ENCODE measurements at places on chromosomes 12 and 14. TPM values are rescaled to one million over a fixed set of nuclear protein-coding genes. Genes with fewer than 3 reads are reported as not detected.

The CAPZA3 gene
- not detected for total RNA-seq

The HOXC4 gene
- total RNA-seq = 2.8 TPM

The LRTM2 gene
- total RNA-seq = not detected

The KRT82 gene
- not detected for total RNA-seq

The MGST1 gene
- 754 TPM for total RNA-seq

The SLC5A8 gene
- total RNA-seq = not detected
